ENCODE measurements at places on chromosomes 6 and 20. TPM values are rescaled to one million over a fixed set of nuclear protein-coding genes. Genes with fewer than 3 reads are reported as not detected.

LRP11 gene
- polyA plus RNA-seq = 33.5 TPM

MUCL3 gene
- 0.07 TPM for polyA plus RNA-seq

ADGRB3 gene
- polyA plus RNA-seq = 3.5 TPM

EYS gene
- polyA plus RNA-seq = 1.2 TPM

NXT1 gene
- polyA plus RNA-seq = 22.4 TPM

EYA2 gene
- 0.81 TPM for polyA plus RNA-seq

SLC18B1 gene
- polyA plus RNA-seq = 30.8 TPM

FGD2 gene
- 2.1 TPM for polyA plus RNA-seq

LPIN3 gene
- polyA plus RNA-seq = 18.5 TPM
